ENCODE measurements at places on chromosomes 2 and 18.

DNA sequence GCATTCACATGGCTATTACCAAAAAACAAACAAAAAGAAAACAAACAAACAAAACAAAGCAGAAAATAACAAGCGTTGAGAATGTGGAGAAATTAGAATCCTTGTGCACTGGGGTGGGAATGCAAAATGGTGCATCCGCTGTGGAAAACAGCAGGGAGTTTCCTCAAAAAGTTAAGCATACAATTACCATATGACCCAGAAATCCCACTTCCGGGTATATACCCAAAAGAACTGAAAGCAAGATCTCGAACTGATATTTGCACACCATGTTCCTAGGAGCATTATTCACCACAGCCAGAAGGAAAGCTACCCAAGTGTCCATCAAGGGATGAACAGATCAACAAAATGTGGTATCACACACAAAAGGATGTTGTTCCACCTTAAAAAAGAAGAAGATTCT is 17.9 kb upstream of the TEX51 start:
- DNase-seq: no peak

DNA sequence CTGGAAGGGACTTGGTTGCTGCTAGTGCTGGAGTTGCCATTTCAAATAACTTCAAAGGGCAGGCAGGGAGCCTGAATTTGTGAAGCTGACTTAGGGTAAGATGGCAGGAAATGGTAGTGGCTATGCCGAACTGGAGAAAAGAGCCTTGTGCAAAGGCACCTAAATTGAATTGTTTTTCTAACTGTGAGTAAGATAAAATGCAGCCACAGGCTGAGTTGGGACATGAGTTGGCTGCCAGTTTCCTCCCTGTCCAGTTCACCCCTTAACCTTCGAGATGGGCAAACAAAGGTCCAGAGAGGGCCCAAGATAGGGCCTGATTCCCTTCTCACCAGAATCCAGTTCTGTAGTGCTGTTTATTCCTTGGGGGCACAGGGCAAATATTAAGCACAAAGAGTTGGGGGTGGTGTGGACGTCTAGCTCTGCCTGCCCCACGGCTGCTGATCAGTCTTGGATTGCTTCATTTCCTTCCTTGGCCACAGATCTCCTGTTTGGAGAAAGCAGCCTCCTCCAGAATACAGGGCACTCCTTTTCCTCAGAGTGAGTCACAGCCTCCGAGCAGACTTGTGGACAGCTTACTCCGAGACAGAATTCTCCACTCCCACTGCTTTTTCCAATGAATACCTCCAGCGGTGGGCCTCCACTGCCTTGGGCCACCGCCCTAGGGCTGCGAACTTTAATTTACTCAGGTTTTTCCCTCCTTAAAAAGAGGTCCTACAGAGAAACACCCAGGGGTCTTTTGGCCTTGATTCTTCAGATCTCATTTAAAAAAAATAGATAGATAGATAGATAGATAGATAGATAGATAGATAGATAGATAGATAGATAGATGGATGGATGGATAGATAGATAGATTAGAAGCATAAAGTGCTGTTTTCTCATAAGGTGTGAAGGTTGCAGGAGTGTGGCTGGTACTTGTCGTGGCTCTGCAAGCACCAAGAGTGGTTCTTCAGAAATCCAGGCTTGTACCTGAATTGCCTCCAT is 18.4 kb upstream of the SLC20A1 start:
- DNase-seq: no peak

GRCh38 chr2:192669505-192670091 is 474.9 kb upstream of the TMEFF2 start:
- DNase-seq: no peak

DNA sequence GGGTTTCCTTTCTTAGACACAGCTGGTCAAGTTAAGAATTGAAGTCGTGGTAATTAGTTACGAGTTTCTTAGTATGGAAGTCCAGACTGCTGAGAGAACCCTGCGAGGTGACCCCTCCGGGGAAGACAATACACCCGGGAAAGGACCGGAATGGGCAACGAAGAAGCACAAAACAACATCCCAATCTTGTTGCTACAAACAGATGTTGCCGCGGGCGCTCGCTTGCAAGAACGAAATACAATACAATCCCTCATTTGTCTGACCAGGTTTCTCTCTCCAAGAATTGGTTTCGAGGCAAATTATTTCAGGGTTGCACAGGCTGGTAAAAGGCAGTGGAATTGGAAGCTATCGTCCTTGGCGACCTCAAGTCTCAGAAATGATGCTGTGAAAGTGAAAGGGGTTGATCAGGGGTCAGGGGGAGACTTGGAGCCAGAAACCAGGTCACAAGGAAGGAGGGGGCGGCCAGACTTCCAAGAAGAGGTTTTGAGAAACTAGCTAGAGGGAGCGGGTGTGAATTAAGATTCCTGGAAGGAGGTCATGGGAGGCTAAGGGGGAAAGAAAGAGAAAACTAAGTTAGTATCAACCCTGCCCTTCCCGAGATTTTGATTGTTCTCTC is 401.9 kb downstream of the HRH4 start:
- no peak for DNase-seq

GRCh38 chr2:20501974-20502373 is 55.1 kb downstream of the RHOB start:
- DNase-seq: no peak

DNA sequence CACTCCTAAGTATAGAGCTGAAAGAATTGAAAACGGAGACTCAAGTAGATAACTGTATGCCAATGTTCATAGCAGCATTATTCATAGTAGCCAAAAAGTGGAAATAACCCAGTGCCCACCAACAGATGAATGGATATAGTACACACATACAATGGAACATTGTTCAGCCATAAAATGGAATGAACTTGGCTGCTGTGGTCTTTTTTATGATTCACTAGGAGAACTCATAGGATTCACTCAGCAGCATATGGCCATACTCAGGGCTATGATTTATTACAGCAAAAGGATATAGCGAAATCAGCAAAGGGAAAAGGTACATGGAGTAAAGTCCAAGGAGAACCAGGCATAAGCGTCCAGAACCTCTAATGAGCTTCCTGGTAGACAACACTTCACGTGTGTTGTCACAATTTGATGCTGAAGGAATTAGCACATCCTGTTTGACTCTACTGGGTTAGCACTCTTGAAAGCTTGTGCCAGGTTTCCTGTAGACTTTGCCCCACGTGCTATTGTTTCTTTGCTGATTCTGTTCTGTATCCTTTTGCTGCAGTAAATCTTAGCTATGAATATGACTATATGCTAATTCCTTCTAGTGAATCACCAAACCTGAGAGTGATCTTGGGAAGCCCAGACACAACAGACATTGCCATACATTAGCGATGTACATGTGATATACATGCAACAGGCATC is 15.7 kb downstream of the SPC25 start:
- DNase-seq: no peak

Measured in activated CD4-positive, CD25-positive, alpha-beta regulatory T cell treated with anti-CD3 and anti-CD28 coated beads, Interleukin-2, amount 50 U/mL, for 16 hours (primary cell).